ENCODE measurements at places on chromosomes 16 and 17.
A peak's percentile ranks its signal among the peaks of the same experiment; 100 is the strongest.

DNA sequence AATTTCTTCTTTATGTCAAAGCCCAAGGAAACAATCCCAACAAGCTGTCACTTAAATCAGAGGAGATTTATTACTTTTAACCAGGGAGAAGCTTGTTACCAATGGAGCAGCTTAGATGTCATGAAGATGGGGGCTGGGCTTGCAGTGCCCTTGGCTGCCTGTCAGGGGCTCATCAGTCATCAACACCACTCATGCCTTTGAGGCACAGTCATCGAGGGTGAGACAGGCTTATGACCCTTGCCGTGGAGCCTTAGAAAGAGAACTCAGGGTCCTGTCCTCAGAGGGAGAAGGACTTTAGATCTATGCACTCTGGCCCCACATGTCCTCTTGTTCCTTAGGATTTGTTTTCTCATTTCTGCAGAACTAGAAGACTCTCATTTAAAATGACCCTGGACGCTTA lies 318.3 kb downstream of the CBLN1 start:
- DNase-seq: peak; percentile 42

DNA sequence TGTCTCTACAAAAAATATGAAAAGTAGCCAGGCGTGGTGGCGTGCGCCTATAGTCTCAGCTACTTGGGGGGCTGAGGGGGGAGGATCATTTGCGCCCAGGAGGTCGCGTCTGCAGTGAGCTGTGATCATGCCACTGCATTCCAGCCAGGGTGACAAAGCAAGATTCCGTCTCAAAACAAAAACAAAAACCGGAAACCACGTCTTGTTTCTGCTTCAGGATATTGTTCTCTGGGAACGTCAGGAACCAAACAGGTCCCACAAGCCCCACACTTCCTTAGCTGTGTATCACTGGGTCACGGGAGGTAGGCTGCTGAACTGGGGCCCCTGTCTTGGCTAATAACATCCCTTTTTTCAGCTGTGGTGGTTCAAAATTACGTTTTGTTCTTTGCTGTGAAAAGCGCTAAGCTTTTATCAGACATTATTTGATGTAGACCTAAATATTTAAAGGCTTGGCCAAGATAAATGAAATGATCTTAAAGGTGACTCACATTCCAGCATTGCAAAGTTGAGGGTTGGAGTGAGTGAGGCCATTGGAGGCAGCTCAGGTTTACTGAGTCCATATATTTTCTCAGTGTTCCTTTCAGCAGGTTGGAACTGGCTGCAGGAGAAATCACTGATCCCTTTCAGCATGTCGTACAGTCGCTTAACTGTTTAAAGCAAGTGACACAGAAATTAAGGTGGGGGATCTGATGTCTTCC lies 16.4 kb upstream of the SEC14L1 start:
- no peak for DNase-seq

DNA sequence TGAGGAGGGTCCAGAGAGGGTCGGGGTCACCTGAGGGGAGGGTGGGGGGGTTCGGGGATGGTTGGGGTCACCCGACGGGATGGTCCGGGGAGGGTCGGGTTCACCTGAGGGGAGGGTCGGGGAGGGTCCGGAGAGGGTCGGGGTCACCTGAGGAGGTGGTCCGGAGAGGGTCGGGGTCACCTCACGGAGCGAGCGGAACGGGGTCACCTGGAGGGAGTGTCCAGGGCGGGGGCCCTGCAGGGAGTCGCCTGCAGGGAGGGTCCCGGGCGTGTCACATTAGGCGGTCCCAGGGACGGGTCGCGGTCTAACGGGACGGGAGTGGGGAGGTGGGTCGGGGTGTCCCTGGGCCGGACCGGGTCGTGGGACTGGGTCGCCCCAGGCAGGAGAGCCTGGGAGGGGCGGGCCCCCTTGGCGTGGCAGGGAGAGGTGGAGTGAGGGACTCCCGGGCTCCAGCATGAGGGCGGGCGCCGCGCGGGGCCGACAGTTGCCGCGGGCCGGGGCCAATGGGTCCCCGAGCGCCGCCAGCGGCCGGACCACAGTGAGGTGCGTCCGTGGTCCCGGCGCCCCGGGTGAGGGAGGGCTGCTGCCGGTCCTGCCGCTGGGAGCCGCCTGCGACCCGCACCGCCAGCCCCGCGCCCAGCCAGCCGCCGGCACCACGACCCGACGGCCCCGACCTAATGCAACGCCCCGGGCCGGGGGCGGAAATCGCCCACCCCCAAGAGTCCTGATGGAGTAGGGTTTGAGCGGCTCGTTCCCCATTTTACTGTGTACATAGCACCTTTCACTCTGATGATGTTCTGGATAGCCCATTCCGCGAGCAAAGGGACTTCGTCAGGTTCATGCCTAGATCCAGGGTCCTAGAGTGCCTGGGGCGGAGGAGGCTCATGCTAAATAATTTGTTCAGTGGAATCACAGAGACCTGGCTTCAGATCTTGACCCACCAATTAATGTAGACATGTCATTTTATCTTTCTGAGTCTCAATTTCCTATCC lies 1.2 kb upstream of the ABCA3 start:
- DNase-seq: no peak

DNA sequence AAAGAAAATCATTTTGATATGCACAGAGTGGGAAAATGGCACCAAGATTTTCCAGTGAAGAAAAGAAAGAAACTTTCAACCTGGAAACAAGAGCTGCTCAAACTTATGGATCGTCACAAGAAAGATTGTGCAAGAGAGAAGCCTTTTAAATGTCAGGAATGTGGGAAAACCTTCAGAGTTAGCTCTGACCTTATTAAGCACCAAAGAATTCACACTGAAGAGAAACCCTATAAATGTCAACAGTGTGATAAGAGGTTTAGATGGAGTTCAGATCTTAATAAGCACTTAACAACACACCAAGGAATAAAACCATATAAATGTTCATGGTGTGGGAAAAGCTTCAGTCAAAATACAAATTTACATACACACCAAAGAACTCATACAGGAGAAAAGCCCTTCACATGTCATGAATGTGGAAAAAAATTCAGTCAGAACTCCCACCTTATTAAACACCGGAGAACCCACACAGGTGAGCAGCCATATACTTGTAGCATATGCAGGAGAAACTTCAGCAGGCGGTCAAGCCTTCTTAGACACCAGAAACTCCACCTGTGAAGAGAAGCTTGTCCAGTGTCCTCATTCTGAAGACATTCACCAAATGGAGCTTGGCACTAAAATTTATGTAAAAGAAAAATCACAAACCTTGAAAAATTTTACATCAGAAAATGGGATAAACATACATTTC lies 12.2 kb downstream of the ZNF75A start:
- DNase-seq: no peak

- DNase-seq: no peak
Measured at GRCh38 chr17:6670571-6670970, 19.0 kb downstream of the C17orf100 start.

GRCh38 chr17:27551701-27552248 lies 79.2 kb upstream of the LGALS9 start:
- peak; percentile 54 for DNase-seq

DNA sequence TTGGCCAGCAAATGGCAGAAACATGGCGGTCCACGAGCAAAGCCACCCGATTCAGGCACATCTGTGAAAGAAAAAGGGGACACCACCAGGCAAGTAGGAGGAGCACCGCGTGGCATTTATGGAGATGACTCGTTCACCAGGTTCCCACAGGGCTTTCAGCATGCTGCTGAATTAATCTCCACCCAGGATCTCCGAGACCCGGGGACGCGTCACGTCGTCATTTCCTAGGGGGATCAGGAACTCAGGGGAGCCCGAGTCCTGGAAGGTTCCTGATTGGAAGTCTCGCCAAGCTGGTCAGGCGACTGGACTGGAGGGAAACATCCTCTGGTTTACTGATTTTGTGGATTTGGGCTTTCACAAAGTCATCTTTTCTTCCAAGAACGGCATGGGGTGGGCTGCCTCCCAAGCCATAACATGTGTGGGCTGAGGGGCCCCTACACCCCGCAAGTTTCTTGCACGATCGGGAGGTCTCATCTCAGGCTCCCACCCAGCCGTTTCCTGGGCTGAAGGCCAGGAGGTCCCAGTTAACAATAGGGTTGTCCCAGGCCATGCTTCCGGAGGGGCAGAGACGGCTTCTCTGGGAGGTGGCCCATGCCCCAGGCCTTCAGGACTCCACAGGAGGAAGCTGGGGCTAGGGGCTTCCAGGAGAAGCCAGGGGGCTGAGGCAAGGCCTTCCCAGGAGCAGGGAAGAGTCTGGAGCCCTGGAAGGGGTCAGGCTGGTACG lies 645 bp downstream of the DNAH17 start:
- no peak for DNase-seq

- no peak for DNase-seq
Measured at GRCh38 chr17:44360826-44361225, 2.8 kb downstream of the FAM171A2 start.

DNA sequence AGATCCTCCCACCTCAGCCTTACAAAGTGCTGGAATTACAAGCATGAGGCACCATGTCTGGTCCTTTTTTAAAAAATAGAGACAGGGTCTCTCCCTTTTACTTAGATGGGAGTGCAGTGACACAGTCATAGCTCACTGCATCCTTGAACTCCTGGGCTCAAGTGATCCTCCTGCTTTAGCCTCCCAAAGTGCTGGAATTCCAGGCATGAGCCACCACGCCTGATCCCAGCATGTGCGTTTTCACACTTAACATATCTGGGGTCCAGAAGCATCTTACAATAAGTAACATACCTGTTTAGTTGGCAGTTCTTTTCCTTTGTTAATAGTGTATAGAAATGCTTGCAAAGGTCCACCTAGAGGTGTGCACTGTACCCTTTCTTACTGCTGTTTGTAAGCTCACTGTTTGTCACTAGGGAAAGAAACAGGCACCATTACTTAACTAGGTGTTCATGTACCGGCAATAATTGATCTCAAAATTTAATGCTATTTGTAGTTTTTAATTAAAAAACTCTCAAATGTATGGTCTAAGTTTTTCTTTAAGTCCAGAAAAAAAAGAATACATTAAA lies 221.7 kb downstream of the RPTOR start:
- no peak for DNase-seq
